ENCODE measurements at places on chromosomes 11 and 22. TPM values are rescaled to one million over a fixed set of nuclear protein-coding genes. Genes with fewer than 3 reads are reported as not detected.

- H3K36me3 ChIP-seq, result no peaks in the 10 kb centered on the region
- H3K27ac ChIP-seq, result no peak overlapping the region
- no peak overlapping the region for H3K4me3 ChIP-seq
- DNase-seq, result peak; percentile 72
- peaks cover 3% of the 10 kb centered on the region for H3K27me3 ChIP-seq
These were observed 7.5 kb upstream of the SYT8 start for GRCh38 chr11:1827095-1827813.

DNA sequence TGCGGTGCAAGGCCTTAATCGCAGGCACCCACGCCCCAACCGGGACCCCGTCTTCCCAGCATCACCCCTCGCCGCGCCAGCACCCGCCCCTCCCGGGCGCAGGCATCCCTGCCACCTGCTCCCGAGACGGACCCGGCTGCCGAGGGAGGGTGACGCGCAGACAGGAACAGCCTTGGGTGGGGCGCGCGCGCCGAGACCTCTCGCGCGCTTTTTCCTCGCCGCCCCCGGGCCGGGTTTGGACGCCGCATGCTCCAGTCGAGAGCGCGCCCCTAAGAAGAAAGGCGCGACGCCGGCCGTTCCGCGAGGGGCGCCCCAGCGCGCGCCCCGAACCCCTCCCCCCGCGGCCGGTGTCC, 504 bp downstream of the CFL1 start:
- H3K4me3 ChIP-seq, result peak overlapping the region; percentile 99
- no peak for DNase-seq

- DNase-seq, result no peak
- peaks cover 56% of the 10 kb centered on the region for H3K4me1 ChIP-seq
- H3K27ac ChIP-seq, result no peak overlapping the region
- no peaks in the 10 kb centered on the region for H3K27me3 ChIP-seq
- no peak overlapping the region for H3K4me3 ChIP-seq
- H3K36me3 ChIP-seq, result no peaks in the 10 kb centered on the region
These were observed 12.7 kb downstream of the MED15 start for GRCh38 chr22:20520093-20520511.

DNA sequence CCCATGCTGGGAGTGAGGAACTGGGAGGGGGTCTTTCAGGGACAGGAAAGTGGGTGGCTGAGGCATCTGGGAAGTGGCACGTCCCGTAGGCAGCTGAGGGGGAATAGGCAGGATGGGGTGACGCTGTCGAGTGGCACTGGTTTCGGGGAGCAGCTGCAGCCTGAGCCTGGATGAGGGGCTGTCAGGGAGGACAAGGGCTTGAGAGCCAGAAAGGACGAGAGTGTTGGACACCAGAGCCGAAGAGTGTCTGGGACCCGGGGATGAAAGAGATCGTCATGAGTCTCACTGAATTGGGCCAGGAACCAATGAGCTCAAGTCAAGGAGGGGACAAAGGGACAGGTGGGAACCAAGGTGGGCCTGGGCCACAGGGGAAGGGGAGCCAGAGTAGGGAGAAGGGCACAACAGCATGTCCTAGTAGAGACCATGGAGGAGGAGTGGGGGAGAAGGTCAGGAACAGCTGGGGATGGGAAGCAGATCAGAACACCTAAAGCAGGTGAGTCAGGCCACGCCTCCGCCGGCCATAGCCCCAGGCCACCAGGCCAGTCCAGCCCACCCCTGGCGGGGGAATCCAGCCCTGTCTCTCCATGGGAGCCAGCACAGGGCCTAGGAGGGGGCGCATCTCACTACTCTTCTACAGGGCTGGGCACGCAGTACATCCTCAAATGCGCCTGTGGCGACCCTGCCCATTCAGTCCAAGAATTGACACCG, 4.2 kb downstream of the RAB3IL1 start:
- peak overlapping the region; percentile 19 for H3K27ac ChIP-seq
- peak; percentile 58 for DNase-seq
- H3K4me3 ChIP-seq, result no peak overlapping the region
- peaks cover 46% of the 10 kb centered on the region for H3K4me1 ChIP-seq
- H3K27me3 ChIP-seq, result no peaks in the 10 kb centered on the region

- peaks cover 24% of the 10 kb centered on the region for H3K4me1 ChIP-seq
- no peaks in the 10 kb centered on the region for H3K27me3 ChIP-seq
- no peak overlapping the region for H3K27ac ChIP-seq
- peak; percentile 73 for DNase-seq
These were observed 1.3 kb downstream of the TIGD3 start for GRCh38 chr11:65355776-65356393.

DNA sequence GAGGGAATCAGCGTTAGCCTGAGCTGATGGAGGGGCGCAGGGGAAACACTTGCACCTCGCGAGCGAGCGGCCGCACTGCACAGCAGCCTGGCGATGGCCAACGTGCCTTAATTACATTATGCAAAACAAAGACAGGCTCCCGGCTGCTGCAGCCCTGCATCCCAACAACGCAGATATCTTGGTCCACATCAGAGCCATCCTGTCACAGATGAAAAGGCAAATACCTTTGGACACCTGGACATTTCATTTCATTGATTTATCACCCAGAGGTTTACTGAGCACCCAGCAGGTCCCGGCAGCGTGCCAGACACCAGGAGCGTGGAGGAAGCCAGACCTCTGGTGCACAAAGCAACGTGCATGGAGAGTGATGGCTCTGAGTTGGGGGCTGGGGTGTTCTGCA, 843.0 kb downstream of the TBC1D22A start:
- no peaks in the 10 kb centered on the region for H3K4me1 ChIP-seq
- peak; percentile 39 for DNase-seq
- H3K27ac ChIP-seq, result no peak overlapping the region

DNA sequence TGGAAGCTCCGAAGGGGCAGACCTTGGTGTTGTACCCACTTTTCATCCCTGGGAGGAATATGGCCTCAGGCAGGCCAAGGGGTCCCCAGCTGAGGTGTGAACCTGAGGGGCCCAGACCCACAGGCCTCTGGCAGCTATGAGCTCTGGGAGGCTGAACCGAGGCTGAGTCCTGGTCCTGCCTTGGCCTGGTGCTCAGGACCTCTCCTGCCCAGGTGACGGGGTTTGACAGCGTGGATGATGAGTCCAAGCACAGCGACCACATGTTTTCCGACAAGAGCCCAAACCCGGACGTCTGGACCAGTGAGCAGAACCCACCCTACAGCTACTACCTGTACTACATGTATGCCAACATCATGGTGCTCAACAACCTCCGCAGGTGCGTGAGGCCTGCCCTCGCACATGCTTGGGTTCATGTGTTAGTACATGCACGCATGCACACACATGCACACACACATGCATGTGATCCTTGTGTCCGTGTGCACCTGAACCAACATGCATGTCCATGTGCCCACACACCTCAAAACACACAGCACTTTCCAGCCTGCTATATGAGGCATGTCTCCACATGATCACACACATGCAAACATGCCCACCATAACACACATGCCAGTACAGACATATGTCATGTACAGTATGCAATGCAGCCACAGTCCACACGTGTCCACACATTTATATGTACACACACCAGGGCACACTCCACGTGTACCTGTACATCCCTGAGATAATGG, 40.9 kb downstream of the RNF141 start:
- H3K27ac ChIP-seq, result no peak overlapping the region
- H3K4me3 ChIP-seq, result no peak overlapping the region
- DNase-seq, result no peak
- peaks cover 18% of the 10 kb centered on the region for H3K4me1 ChIP-seq

DNA sequence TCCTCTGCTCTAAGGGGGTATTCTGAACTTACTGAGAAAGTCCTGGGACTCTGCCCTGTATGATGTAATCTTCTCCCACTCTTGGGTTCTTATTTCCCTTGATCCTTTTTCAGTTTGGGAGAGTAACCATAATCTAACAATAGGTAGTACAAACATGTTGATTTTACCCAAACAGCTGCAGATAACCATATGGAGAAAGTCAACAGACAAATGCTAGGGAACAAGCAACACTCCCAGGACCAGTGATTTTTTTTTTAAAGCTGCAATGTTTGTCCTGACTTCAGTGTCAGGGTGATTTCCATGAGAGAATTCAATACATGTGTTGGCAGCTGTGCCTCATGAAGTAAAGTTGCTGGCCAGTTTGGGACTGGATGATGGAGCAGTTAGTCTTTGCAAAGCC, 156.5 kb downstream of the FCHSD2 start:
- H3K27me3 ChIP-seq, result no peaks in the 10 kb centered on the region
- no peak overlapping the region for H3K27ac ChIP-seq
- DNase-seq, result no peak
- H3K4me3 ChIP-seq, result no peak overlapping the region
- peaks cover 4% of the 10 kb centered on the region for H3K36me3 ChIP-seq
- H3K4me1 ChIP-seq, result no peaks in the 10 kb centered on the region

GRCh38 chr22:46875089-46875488, 112.6 kb downstream of the TBC1D22A start:
- DNase-seq, result no peak
- no peak overlapping the region for H3K4me3 ChIP-seq
- H3K27ac ChIP-seq, result no peak overlapping the region
- H3K36me3 ChIP-seq, result no peaks in the 10 kb centered on the region
- peaks cover 8% of the 10 kb centered on the region for H3K4me1 ChIP-seq

GRCh38 chr11:12135185-12135584, 24.8 kb downstream of the MICAL2 start:
- H3K27ac ChIP-seq, result peak overlapping the region; percentile 85
- H3K4me1 ChIP-seq, result peaks cover 72% of the 10 kb centered on the region

- peak overlapping the region; percentile 62 for H3K27ac ChIP-seq
- H3K27me3 ChIP-seq, result no peaks in the 10 kb centered on the region
- H3K36me3 ChIP-seq, result no peaks in the 10 kb centered on the region
- no peak for DNase-seq
- peaks cover 6% of the 10 kb centered on the region for H3K4me1 ChIP-seq
These were observed 25.7 kb upstream of the LRRC55 start for GRCh38 chr11:57155838-57156607.

- H3K27me3 ChIP-seq, result no peaks in the 10 kb centered on the region
- no peak for DNase-seq
- H3K4me3 ChIP-seq, result no peak overlapping the region
- H3K27ac ChIP-seq, result peak overlapping the region; percentile 75
- peaks cover 49% of the 10 kb centered on the region for H3K4me1 ChIP-seq
These were observed 13.1 kb downstream of the ADM start for GRCh38 chr11:10317776-10318526.

- H3K36me3 ChIP-seq, result no peaks in the 10 kb centered on the region
- H3K4me1 ChIP-seq, result no peaks in the 10 kb centered on the region
- no peaks in the 10 kb centered on the region for H3K27me3 ChIP-seq
These were observed 14.0 kb upstream of the SYT7 start for GRCh38 chr11:61594907-61595257.

GRCh38 chr22:36419912-36420882, 32.4 kb upstream of the MYH9 start:
- H3K27ac ChIP-seq, result peak overlapping the region; percentile 78
- H3K27me3 ChIP-seq, result no peaks in the 10 kb centered on the region

GRCh38 chr11:120079750-120080610, 57.9 kb downstream of the TRIM29 start:
- H3K27me3 ChIP-seq, result no peaks in the 10 kb centered on the region
- no peaks in the 10 kb centered on the region for H3K36me3 ChIP-seq
- no peaks in the 10 kb centered on the region for H3K4me1 ChIP-seq
- DNase-seq, result no peak

DNA sequence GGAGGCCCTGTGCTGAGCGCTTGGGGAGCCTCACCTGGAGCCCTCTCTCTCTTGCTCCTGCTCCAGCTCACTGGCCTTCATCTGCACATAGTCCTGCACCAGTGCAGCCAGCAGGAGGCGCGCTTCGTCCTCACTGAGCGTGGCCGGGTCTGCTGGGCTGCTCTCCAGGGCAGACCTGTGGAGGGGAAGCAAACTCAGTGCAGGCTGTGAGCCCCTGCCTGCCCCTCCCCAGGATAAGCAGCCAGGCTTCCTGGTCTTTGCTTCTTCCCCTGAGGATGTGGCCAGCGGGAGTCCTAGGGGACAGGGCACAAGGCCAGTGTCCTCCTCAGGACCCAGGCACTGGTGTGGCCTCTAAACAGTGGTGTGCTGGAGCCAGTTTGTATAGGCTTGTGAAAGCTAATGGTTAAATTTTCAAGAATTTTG, 2.2 kb downstream of the CALCA start:
- H3K27ac ChIP-seq, result no peak overlapping the region
- no peak for DNase-seq
- H3K4me3 ChIP-seq, result no peak overlapping the region
- no peaks in the 10 kb centered on the region for H3K36me3 ChIP-seq
- H3K4me1 ChIP-seq, result no peaks in the 10 kb centered on the region

Gene SLC22A25
- total RNA-seq, result not detected

Gene PTPRCAP
- total RNA-seq, result 3.7 TPM

Gene CEP126
- total RNA-seq, result 15.5 TPM

Gene STK33
- 20.6 TPM for total RNA-seq

Gene KRTAP5-1
- not detected for total RNA-seq

Gene FOLH1
- 4.6 TPM for total RNA-seq

Gene SYT12
- total RNA-seq, result not detected

Gene BTG4
- total RNA-seq, result not detected

Gene TMEM45B
- 0.95 TPM for total RNA-seq

Gene DEUP1
- not detected for total RNA-seq

Gene MYO7A
- total RNA-seq, result 8.0 TPM

Gene ELFN2
- not detected for total RNA-seq
